ENCODE measurements at places on chromosomes 4 and X.

DNA sequence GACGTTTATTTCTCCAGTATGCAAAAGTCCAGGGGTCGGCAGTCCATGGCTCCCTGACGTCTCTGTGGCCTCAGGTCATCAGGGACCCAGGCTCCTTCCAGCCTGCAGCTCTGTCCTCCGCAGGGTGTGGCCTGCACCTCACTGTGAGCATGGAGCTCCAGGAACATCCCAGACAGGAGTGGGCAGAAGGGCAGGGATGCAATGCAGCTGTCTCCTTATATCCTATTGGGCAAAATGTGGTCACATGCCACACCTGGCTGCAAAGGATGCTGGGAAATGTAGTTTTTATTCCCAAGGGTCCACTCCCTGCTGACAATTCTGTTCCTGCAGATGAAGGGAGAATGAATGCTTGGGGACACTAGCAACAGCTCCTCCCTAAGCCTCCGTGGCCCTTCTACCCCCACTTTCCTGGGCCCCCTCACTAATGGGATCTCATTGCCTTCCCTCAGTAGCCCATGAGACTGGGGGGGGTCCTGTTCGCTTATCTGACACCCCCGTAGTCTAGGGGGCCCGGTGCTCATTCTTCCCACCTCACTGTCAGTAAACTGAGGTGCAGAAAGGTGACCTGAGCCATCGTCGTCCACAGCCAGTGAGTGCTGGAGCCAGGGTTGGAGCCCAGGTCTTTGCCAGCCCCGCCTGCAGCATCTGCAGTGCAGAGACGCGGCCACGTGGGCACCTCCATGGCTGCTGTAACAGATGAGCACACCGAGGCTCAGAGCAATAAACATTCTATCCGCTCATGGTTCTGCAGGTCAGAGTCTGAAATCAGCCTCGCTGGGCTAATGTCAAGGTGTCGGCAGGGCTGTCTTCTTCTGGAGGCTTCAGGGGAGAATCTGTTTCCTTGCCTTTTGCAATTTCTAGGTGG is 5.9 kb upstream of the GRPEL1 start:
- DNase-seq = peak; percentile 53

- no peak for DNase-seq
Measured at GRCh38 chr4:2923141-2923551, 40.1 kb downstream of the NOP14 start.

DNA sequence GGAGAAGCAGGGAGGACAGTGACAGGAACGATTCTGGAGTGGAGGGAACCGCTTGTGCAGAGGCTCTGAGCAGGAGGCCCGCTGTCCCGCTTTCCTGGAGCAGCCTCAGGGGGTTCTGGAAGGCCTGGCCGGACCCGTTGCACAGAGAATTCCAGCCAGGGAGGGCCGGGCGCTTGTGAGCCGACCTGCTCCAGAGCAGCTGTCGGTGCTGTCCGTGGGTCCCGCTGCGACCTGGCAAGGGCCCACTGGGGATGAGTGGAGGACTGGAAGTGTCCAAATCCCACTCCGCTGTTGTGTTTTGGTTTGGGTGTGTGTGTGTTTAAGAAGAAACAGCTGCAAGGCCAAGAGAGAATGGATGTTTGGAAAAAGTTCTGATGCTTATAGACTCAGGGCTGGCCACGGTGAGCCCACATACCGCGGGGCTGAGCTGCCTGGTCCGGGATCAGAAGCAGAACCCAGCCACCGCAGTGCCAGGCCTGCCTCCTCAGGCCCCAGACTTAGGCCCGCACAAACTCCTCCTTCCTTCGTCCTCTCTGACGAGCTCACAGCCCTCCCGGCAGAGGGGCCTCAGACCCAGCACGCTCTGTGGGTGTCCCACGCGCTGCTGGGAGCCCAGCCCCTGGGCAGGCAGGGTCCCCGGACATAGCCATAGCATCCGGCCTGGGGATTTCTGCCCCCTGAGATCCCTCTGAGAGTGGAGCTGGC is 73.9 kb downstream of the HTRA3 start:
- DNase-seq = no peak

DNA sequence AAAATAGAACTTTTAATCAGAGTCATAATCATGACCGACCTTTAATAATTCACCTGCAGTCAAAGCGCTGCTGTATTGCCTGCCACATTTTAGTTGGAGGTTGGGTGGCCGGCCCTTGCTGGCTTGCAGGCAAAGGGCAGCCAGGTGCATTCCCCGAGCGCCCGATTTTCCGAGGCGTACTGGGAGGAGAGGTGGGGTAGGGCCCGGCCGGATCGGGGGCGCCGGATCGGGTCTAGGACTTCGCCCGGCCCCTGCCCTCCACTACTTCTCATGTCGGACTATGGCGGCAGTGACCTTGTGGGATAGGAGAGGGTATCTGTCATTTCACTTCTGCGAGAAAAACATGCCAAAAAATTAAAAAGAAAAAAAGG is 2.5 kb upstream of the RS1 start:
- DNase-seq = no peak

DNA sequence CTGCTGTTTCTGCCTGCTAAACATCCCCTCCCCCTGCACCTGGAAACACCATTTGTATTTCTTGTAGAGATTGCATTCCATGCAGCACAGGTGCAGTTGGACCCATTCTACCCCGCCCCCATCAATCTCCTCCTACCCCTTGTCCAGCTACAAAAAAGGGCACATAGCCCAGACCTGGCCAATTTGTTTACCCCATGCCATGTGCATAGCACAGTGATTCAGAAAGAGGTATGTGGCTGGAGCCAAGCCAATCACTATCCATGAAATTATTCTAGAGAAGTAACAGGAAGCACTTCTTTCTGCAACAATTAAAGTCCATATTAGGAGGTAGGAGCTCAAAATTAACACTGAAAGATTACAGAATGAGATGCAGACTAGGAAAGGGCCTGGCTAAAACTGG is 20.2 kb upstream of the TMEM184C start:
- DNase-seq = no peak

DNA sequence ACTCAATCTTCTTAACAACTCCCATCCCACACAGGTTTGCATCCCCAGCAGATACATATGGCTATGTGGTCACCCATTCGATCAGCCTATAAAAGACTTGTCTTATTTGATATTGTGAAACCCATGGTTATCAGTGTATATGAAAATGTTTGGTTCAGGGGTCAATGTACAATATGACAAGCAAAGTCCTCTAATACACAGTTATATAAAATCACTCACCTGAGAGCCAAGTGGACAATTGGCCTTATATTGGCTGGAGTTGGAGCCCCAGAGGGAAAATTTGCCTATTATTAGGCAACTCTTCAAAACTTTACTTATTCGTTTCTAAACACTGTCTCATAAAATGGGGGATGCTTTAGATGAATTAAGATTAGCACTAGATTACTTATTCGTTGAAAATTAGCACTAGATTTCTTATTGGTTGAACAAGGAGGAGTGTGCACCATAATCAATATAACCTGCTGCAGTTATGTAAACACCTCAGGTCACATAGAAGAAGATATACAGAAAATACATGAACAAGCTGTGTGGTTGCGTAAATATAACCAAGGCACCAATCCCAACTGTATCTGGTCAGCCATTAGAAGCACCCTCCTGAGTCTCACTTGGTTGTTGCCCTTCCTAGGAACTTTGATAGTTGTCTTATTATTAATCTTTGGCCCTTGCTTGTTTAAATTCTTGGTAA is 10.7 kb upstream of the ADH4 start:
- no peak for DNase-seq

- DNase-seq = no peak
Measured at GRCh38 chrX:154712781-154713740, 37.8 kb downstream of the GAB3 start.

GRCh38 chr4:10078481-10079233 is 37.9 kb downstream of the WDR1 start:
- no peak for DNase-seq

DNA sequence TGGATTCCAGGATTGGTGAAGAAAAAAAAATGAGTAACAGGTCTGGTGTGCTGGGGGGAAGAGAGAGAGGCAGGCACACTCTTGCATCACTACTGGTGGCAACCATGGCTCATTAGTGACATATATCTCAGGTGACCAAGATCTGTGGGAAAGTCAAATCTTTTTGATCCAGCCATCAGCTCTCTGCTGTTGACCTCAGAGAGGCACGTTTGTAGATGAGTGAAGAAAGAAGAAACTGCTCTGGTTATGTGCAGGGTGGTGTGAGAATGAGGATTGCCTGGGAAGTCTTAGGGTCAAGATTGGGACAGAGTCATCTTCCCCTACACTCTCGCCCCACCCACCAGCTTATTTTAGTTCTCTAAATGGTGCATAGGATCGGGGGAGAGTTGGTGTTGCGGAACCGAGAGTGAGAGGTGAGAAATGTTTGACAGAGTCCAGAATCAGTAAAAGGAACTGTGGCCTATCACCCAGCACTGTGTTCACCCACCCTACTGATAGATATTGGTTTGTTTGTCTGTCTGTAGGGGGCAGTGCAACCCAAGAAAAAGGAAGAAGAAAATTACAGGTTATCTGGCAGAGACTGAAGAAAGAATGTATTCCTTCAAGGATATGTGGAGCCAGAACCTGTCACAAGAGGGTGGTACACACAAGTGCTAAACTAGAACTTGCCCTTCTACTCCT is 21.9 kb downstream of the ARMCX6 start:
- DNase-seq = peak; percentile 59

DNA sequence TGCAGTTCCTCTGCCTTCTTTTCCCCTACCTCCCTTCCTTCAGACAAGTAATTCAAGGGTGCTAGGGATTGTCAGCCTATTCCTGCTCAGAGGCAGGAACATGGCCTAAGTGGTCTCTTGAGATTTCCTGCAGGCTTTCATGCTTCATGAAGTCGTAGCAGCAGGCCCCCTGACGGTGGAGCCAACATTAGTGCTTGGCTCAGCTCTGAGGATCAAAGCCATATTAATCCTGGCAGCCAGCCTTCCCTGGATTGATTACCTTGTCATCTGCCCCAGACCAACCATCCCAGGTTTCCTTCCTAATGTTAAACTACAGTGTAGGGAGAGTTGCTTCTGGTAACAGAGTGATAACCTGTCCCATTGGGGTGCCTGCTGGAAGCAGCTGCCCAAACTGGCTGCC is 84.1 kb downstream of the SLC16A2 start:
- no peak for DNase-seq

- DNase-seq = no peak
Measured at GRCh38 chrX:47612418-47612817, 7.2 kb downstream of the SYN1 start.

- no peak for DNase-seq
Measured at GRCh38 chr4:58961925-58962324, 1851.7 kb upstream of the IGFBP7 start.

- DNase-seq = no peak
Measured at GRCh38 chr4:25749150-25749794, 93.6 kb downstream of the SLC34A2 start.

- peak; percentile 76 for DNase-seq
Measured at GRCh38 chrX:153708415-153708814, 15.8 kb downstream of the BCAP31 start.

DNA sequence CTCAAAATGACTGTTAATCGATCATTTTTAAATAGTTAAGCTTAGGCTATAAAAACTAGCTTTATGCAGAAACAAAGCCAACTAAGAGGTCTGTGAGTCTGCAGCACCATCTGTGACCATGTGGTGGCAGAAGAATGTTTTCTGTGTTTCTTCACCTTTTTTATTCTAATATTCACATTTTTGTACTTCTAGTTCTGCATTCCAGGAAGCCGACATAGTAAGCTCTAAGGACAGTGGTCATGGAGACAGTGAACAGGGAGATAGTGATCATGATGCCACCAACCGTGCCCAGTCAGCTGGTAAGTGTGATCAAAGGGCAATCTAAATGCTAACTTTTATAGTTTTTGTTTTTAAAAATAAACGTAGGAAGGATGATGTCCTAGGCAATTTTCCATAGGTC is 5.6 kb downstream of the PCDH10 start:
- DNase-seq = no peak

DNA sequence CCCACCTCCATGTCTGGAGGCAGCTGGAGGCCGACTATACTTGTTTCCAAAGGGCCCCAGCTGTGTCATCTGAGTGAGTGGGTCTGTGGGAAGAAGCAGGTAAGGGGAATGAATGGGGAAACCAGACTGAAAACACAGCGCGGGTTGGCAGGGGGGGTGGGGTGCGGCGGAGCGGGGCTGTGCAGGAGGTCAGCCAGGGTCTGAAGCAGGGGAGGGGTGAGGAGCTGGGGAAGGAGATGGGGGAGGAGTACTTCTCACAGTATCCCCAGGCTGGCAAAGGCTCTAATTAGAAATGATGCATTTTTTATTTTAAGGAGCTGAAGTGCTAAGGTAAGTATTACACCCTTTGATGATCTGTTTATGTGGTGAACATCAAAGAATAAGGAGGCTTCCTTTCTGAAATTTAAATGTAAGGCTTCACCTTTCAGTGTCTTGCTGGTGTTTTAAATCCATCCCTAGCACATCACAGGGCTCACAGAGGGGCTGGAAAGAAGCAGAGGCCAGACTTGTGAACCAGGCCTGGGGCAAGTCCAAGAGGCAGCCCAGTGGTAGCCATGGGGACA is 37.5 kb downstream of the SMIM20 start:
- no peak for DNase-seq

DNA sequence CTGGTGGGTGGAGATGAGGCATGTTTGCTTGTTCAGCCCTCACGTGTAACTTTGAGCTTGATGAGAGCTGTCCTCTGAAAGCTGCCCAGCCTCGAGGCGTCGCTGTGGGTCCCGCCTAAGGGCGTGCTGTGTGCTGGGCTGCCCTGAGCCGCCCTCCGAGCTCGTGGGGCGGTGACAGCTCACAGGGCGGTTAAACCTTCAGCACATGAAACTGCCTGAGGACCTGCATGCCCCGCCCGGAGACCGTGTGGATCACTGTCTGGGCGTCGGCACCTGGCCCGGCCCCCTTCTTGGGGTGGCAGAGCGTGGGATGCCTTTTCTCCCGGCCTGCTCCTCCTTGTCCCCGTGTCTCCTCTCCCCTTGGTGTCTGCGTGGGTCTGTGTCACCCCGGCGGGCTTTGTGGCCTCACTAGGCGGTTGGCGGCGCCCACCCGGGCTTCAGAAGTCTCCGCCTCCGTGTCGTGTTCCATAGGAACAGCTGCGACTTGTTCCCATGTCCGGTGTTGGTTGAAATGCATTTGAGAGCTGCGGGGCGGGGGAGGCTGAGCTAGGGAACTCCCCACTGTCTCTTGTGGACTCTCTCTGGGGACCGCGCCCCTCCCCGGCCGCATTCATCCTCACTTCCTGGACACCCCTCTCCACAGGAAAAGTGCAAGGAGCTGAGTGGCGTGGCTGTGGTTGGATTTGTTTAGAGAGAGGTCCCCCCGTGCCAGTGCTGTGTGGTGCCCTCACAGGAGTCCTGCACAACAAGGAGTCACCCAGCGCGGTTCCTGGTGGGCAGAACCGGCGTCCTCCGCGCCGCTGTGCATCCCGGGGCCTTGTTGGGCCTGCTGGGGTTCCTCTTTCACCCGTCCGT is 6.8 kb downstream of the AKAP17A start:
- peak; percentile 35 for DNase-seq

DNA sequence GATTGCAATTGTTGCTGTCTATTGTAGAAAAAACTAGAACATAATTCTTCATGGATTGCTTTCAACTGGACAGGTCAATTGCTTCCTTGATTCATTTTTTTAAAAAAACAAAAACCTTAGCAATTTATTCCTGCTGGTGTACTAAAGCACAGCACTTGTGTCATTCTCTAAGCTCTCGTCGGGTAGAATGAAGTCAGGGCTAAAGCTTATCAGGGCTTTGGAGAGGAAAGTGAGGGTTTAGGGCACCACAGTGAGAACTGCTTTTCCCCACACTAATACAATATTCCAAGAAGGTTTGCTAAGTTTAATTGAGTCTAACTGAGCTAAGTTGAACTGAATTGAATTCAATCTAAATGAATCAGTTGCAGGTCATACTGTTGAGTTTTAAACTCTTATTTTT is 76.4 kb upstream of the TLR3 start:
- no peak for DNase-seq

Data from hematopoietic multipotent progenitor cell treated with erythropoietin and hydrocortisone succinate and interleukin-3 and kit ligand, for 15 days (in vitro differentiated cells).